Activated CD4-positive, alpha-beta memory T cell treated with anti-CD3 and anti-CD28 coated beads for 36 hours (primary cell): ENCODE measurements at places on chromosomes 2 and 18.

GRCh38 chr2:172885996-172886395 lies 150.4 kb downstream of the RAPGEF4 start:
- H3K27me3 ChIP-seq = peaks cover 5% of the 10 kb centered on the region
- H3K27ac ChIP-seq = no peak overlapping the region
- DNase-seq = no peak
- H3K36me3 ChIP-seq = no peaks in the 10 kb centered on the region

DNA sequence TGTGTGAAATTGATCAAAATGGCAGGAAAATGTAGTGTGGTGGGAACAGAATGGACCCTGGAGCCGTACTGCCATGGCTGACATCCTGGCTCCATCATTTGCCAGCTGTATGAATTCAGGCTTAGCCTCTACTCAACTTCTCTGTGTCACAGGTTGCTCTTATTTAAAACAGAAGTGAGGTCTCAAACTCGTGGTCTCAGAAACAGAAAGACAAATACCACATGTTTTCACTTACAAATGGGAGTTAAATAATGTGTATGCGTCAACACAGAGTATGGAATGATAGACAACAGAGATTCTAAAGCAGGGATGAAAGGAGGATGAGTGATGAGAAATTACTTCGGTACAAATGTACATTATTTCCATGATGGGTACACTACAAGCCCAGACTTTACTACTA lies 227.4 kb downstream of the DCC start:
- H3K4me1 ChIP-seq = no peaks in the 10 kb centered on the region
- no peaks in the 10 kb centered on the region for H3K36me3 ChIP-seq
- no peak overlapping the region for H3K27ac ChIP-seq
- H3K27me3 ChIP-seq = no peaks in the 10 kb centered on the region
- no peak overlapping the region for H3K4me3 ChIP-seq
- no peak for DNase-seq

GRCh38 chr2:195026261-195026660 lies 630.8 kb upstream of the SLC39A10 start:
- no peaks in the 10 kb centered on the region for H3K36me3 ChIP-seq
- no peak overlapping the region for H3K4me3 ChIP-seq
- peaks cover 5% of the 10 kb centered on the region for H3K27me3 ChIP-seq
- no peak overlapping the region for H3K27ac ChIP-seq
- peaks cover 8% of the 10 kb centered on the region for H3K4me1 ChIP-seq

GRCh38 chr2:239245872-239246721 lies 154.7 kb downstream of the HDAC4 start:
- DNase-seq = no peak
- H3K4me1 ChIP-seq = peaks cover 37% of the 10 kb centered on the region
- no peak overlapping the region for H3K27ac ChIP-seq

- no peaks in the 10 kb centered on the region for H3K27me3 ChIP-seq
- no peak overlapping the region for H3K27ac ChIP-seq
- no peaks in the 10 kb centered on the region for H3K36me3 ChIP-seq
- DNase-seq = no peak
- no peaks in the 10 kb centered on the region for H3K4me1 ChIP-seq
Observed at GRCh38 chr2:56333812-56334485, 150.2 kb downstream of the CCDC85A start.

- DNase-seq = no peak
- H3K27me3 ChIP-seq = peaks cover 2% of the 10 kb centered on the region
- no peak overlapping the region for H3K27ac ChIP-seq
- H3K4me1 ChIP-seq = peaks cover 7% of the 10 kb centered on the region
- no peaks in the 10 kb centered on the region for H3K36me3 ChIP-seq
Observed at GRCh38 chr18:54242327-54242726, 17.9 kb upstream of the MBD2 start.

GRCh38 chr2:44793322-44793870 lies 148.1 kb upstream of the SIX3 start:
- no peak for DNase-seq
- no peaks in the 10 kb centered on the region for H3K4me1 ChIP-seq
- H3K4me3 ChIP-seq = no peak overlapping the region
- H3K36me3 ChIP-seq = no peaks in the 10 kb centered on the region
- H3K27ac ChIP-seq = no peak overlapping the region

DNA sequence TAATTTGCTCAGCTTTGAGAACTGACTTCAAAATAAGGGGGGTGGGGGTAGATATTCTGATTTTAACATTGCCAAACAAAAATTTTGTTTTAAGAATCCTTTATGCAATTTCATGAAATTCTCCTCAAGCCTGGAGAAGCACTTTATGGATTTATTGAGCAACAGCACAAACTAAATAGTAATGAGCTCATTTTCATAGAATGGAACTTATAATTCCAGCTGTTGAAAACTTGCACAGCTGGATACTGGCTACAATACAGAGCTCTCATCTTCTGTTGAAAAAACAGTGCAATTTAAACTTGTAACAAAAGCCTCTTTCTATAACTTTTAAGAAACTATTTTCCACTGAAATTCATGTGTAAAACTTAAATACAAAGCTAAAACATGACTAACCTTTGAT lies 137.6 kb upstream of the FN1 start:
- H3K4me1 ChIP-seq = no peaks in the 10 kb centered on the region
- no peak overlapping the region for H3K27ac ChIP-seq
- peaks cover 1% of the 10 kb centered on the region for H3K27me3 ChIP-seq
- H3K36me3 ChIP-seq = no peaks in the 10 kb centered on the region
- no peak for DNase-seq

DNA sequence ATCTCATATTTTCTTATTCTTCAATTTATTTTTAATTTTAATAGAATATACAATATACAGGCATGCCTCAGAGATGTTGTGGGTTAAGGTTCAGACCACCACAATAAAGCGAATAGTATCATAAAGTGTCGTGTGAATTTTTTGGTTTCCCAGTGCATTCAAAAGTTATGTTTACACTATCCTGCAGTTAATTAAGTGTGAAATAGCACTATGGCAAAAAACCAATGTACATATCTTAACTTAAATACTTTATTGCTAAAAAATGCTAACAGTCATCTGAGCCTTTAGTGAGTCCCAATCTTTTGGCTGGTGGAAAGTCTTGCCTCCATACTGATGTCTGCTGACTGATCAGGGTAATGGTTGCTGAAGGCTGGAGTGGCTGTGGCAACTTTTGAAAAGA lies 637.6 kb downstream of the TDRD15 start:
- DNase-seq = no peak
- H3K36me3 ChIP-seq = no peaks in the 10 kb centered on the region
- no peak overlapping the region for H3K27ac ChIP-seq
- no peaks in the 10 kb centered on the region for H3K27me3 ChIP-seq
- no peaks in the 10 kb centered on the region for H3K4me1 ChIP-seq

DNA sequence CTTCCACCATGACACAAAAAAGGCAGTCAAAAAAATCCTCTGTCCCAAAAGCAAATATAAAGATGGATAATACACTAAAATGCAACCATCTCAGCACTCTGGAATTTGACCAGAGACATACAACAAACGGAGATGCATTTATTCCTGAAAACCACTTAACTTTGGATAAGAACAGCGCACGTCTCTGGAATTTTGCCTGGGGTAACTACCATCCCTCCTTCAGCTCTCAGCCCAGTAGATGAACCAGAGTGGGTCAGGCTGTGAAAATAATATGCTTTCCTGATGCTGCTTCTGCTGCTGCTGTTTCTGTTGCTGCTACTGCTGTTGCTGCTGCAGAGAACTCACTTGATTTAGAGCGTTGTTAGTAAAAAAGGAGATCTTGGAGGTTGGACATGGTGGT lies 133.8 kb upstream of the ACVR2A start:
- H3K36me3 ChIP-seq = peaks cover 14% of the 10 kb centered on the region
- no peak overlapping the region for H3K4me3 ChIP-seq
- H3K27ac ChIP-seq = no peak overlapping the region
- DNase-seq = no peak
- H3K4me1 ChIP-seq = no peaks in the 10 kb centered on the region

DNA sequence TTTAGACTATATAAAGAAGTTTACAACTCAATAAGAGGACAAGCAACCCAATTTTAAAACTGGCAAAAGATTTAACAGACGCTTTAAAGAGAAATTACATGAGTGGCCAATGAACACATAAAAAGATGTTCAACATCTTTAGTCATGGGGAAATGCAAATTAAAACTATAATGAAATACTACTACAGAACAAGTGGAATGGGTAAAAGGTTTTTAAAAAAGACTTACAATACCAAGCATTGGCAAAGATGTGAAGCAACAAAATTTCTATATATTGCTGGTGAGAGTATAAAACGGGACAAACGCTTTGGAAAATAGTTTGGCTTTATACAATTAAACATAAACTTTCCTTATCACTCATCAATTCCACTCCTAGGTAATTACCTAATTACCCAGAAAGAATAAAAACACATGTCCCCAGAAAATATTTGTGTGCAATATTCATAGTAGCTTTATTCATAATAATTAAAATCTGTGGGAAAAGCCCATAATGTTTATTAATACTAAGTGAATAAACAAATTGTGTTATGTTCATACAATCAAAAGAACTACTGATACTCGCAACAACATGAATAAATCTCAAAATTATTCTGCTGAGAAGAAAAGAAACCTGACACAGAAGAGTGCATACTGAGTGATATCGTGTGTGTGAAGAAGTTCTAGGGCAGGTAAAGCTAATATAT lies 76.7 kb upstream of the MYCN start:
- H3K27ac ChIP-seq = no peak overlapping the region
- no peak for DNase-seq
- peaks cover 5% of the 10 kb centered on the region for H3K27me3 ChIP-seq
- H3K4me1 ChIP-seq = no peaks in the 10 kb centered on the region
- no peak overlapping the region for H3K4me3 ChIP-seq
- no peaks in the 10 kb centered on the region for H3K36me3 ChIP-seq

DNA sequence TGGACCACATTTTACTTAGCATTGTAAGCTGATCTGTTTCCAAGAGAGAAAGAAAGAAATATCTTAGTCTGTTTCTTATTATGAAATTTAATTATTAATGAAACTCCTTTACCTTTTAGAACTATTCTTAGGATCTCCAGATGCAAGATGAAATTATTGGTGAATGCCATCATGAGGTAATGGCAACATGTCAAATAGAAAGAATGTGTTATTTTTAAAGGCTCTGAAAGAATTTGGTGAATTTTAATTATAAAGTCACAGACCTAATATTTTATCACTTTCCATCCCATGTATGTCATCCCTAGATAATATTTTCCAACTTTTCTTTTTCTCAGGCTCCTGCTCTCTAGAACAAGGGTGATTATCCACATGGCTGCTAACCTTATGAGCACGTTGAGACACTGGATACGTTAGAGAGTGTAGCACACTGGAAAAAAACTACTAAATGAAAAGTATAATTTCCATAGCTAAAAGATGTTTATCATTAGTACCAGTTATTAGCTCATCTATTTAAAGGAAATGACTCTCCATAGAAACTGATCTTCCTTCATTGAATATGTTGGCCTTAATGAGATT lies 95.2 kb upstream of the SCG2 start:
- peaks cover 10% of the 10 kb centered on the region for H3K4me1 ChIP-seq
- H3K27me3 ChIP-seq = peaks cover 1% of the 10 kb centered on the region
- DNase-seq = no peak
- H3K27ac ChIP-seq = no peak overlapping the region

- DNase-seq = no peak
- H3K4me3 ChIP-seq = no peak overlapping the region
- no peaks in the 10 kb centered on the region for H3K27me3 ChIP-seq
- no peak overlapping the region for H3K27ac ChIP-seq
- no peaks in the 10 kb centered on the region for H3K4me1 ChIP-seq
Observed at GRCh38 chr2:35503738-35504199, 851.8 kb upstream of the CRIM1 start.

- no peak overlapping the region for H3K4me3 ChIP-seq
- H3K4me1 ChIP-seq = peaks cover 4% of the 10 kb centered on the region
- H3K36me3 ChIP-seq = no peaks in the 10 kb centered on the region
- DNase-seq = no peak
- H3K27me3 ChIP-seq = peaks cover 11% of the 10 kb centered on the region
Observed at GRCh38 chr2:9236867-9237266, 30.3 kb downstream of the ASAP2 start.

- no peak for DNase-seq
- H3K36me3 ChIP-seq = peaks cover 6% of the 10 kb centered on the region
- H3K27me3 ChIP-seq = no peaks in the 10 kb centered on the region
- no peaks in the 10 kb centered on the region for H3K4me1 ChIP-seq
Observed at GRCh38 chr2:24874035-24874434, 46.0 kb downstream of the ADCY3 start.

DNA sequence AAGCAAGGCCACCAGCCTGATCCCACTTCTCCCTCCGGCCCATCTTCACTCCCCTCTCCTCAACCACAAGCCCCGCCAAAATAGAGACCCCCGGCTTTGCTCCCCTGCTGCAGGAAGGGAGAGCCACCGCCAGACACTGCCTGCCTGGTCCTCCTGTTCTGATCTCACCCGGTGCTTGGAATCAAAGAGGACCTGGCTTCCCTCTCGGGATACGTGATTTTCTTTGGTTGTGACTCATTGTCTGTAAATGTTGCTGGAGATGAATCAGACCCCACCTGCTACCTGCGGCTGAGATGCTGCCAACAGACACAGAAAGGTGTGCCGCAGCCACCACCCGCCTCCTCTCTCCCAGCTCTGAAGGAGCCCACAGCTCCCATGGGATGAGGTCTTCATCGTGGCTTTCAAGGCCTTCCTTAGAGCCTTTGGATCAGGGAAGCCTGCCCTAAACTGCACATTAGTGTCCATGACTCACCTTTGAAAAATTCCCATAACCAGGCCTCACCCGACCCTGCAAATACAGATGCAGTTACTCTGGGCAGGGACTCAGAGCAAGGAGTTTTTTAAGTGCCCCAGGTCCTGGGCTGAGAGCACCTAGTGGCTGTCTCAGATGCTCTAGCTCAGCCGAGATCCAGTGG lies 79.4 kb upstream of the ZNF532 start:
- no peak overlapping the region for H3K27ac ChIP-seq
- H3K36me3 ChIP-seq = no peaks in the 10 kb centered on the region
- no peaks in the 10 kb centered on the region for H3K4me1 ChIP-seq
- peaks cover 14% of the 10 kb centered on the region for H3K27me3 ChIP-seq
- H3K4me3 ChIP-seq = no peak overlapping the region
- DNase-seq = no peak

GRCh38 chr2:178513876-178514275 lies 33.6 kb downstream of the PLEKHA3 start:
- no peak overlapping the region for H3K27ac ChIP-seq
- H3K36me3 ChIP-seq = peaks cover 39% of the 10 kb centered on the region
- no peak overlapping the region for H3K4me3 ChIP-seq
- H3K27me3 ChIP-seq = no peaks in the 10 kb centered on the region

DNA sequence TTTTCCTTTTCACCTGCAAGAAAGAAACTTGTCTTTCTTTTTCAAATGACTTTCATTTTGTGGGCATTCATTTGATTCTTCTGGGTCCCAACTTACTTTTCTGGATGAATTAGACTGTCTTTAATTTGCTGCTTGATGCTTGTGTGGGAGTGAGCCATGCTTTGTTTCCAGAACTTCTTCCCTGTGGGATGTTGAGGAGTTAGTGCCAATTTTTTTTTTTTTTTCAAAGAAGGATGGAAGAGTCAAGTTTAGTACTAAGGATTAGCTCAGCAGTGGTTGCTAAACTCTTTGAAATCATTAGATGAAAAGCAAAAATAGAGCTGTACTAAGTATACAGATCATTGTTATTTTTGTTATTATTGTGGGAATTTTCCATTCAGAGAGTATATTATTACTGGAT lies 17.2 kb upstream of the KCTD1 start:
- no peaks in the 10 kb centered on the region for H3K36me3 ChIP-seq
- H3K4me1 ChIP-seq = no peaks in the 10 kb centered on the region
- no peak overlapping the region for H3K4me3 ChIP-seq
- no peak overlapping the region for H3K27ac ChIP-seq
- peaks cover 8% of the 10 kb centered on the region for H3K27me3 ChIP-seq
